ENCODE measurements at places on chromosomes 5 and 9.

GRCh38 chr5:177233206-177233605, 70.3 kb downstream of the RAB24 start:
- no peak for DNase-seq

DNA sequence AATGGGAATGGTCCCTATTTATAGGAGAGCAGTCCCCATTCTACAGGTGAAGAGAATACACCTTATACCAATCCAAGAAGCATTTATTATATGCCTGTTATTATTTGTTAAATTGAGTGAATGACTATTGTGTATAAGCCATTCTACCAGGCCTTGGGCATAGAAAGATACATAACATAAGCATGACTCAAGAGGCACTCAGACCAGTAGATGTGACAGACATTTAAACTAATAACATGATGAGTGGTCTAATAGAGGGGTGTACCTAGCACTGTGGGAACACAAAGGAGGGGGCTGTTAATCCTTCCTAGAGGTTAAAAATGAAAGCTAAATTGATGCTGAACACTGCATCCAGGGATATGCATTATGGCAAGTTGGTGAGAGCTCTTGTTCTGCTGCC, 145.0 kb upstream of the TNC start:
- DNase-seq = no peak

GRCh38 chr5:154201108-154201769, 10.7 kb downstream of the GALNT10 start:
- DNase-seq = no peak

DNA sequence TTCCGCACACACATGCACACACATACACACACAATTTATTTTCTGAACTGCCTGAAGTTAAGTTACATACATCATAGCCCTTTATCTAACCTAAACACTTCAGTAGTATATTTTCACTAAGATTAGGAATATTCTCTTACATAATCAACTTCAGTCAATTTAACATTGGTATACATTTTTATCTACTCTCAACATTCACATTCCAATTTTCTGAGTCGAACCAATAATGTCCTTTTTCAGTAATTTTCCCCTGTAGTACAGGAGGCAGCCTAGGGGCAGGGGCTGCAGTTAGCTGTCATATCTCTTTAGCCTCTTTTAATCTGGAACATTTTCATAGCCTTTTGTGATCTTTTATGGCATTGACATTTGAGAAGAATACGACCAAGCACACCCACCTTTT, 150.1 kb downstream of the DAB2IP start:
- no peak for DNase-seq

GRCh38 chr5:126354858-126355731, 68.1 kb upstream of the GRAMD2B start:
- DNase-seq = no peak

DNA sequence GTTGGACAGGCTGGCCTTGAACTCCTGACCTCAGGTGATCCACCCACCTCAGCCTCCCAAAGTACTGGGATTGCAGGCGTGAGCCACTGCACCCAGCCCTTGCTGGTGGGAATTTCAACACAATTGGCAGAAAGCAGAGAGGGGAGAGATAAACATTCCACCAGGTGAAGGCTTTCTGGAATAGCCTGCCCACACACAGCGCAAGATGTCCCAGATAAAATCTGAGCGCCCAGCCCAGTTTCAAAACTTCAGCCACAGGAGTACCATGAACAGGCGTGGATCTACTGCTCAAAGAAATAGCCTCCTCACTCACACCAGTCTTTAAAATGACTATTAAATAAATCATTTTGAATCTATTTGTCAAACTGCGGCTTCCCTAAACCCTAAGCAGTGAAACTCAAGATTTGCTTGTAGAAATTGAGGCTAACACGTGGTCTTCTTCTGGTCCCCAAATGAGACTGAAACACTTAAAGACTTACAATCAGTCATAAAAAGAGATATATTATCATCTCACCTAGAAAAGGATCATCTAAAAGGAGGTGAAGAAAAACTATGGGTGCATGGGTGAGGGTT, 34.7 kb downstream of the CAPSL start:
- DNase-seq = no peak

- DNase-seq = no peak
These were observed 367.0 kb upstream of the DAP start for GRCh38 chr5:11128021-11128420.

DNA sequence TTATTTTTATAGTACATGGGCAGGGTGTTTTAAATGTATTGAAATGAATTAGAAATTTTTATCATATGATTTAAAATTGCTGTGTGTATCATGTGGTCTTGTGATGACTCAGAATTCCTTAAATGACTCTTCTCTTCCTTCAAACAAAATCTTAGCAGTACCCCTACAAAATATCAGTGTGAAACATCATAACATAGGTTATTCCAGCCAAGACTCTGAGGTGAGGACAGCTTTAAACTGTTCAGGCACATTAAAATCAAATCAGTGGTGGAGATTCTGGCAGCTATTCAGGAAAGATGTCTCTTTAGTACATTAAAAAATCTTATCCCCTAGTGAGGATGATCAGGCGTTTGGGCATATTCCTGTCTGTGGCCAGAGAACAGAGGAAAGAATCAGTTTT, 174.0 kb downstream of the MAN2A1 start:
- DNase-seq = no peak

DNA sequence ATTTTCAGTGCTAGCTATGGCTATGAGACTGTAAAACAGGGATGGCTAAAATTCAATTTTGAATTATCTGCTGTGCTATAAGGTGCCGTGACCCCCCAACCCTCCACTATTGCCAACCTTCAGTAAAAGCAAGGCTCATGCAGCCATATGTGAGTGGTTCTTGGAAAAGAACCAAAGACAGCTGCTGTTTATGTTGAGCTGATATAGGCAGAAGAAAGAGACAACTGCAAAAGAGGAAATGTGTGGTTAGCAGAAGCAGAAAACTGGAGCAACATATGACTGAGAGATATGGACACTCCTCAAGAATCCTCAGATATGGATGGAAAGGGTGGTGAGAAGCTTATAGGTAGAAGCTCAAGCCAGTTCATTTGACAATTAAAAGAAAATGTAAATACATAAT, 200.3 kb downstream of the TLE1 start:
- DNase-seq = no peak

- no peak for DNase-seq
These were observed 164.3 kb upstream of the KLF9 start for GRCh38 chr9:70578720-70579119.

- DNase-seq = no peak
These were observed 21.7 kb downstream of the CDH10 start for GRCh38 chr5:24623031-24623430.

- DNase-seq = no peak
These were observed at the start of gene HAVCR1 for GRCh38 chr5:157059093-157059539. HAVCR1 (minus strand) TSS chr5:157059116; CDS start chr5:157057943, 1,173 bp downstream.

GRCh38 chr9:120985819-120986222, 59.2 kb upstream of the TRAF1 start:
- DNase-seq = peak; percentile 1

GRCh38 chr5:149888280-149888679, 56.3 kb downstream of the PDE6A start:
- no peak for DNase-seq

- DNase-seq = no peak
These were observed 301.0 kb downstream of the RASEF start for GRCh38 chr9:82761956-82762355.

DNA sequence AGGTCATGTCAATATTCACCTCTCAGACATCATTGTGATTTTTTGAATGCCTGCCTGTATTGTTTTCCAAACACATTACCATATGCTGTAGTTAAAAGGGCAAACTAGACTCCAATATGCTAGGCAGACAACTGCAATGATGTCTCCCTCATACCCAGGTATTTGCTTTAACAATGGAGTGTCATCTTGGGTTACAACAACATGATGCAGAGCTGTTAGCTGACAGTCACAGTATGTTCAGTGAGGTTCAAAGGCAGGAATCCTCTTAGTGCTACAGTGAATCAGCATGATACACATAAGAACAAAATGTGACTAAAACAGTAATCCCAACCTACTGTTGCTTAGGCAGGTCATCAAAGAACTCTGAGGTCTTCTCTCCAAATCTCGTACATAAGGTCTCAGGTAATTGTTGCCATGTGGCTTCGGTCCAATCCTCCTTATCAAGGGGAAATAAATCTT, 24.0 kb downstream of the OR1J1 start:
- no peak for DNase-seq

- DNase-seq = no peak
These were observed 25.4 kb downstream of the SERINC5 start for GRCh38 chr5:80230269-80230992.

DNA sequence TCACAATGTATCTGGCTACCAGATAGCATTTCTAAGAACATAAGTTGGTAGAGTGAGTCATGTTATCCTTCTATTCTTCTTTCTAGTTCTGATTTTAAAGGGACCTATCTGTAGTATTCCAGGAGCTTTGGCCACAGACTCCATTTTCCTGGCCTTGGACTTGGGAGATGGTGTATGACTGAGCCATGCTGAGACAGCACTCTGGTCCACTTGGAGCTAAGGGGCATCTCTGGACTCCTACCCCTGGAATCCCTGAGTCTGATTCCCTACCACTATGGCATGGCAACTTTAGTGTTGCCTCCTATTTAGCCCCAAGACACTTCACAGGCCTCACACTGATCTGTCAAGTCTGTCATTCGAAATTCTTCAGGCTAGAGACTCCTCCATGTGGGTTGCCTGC, 58.8 kb downstream of the BAAT start:
- DNase-seq = no peak

- no peak for DNase-seq
These were observed 58.8 kb upstream of the RNF130 start for GRCh38 chr5:180130291-180130869.

GRCh38 chr5:129101794-129102193, 7.2 kb downstream of the ISOC1 start:
- DNase-seq = no peak

DNA sequence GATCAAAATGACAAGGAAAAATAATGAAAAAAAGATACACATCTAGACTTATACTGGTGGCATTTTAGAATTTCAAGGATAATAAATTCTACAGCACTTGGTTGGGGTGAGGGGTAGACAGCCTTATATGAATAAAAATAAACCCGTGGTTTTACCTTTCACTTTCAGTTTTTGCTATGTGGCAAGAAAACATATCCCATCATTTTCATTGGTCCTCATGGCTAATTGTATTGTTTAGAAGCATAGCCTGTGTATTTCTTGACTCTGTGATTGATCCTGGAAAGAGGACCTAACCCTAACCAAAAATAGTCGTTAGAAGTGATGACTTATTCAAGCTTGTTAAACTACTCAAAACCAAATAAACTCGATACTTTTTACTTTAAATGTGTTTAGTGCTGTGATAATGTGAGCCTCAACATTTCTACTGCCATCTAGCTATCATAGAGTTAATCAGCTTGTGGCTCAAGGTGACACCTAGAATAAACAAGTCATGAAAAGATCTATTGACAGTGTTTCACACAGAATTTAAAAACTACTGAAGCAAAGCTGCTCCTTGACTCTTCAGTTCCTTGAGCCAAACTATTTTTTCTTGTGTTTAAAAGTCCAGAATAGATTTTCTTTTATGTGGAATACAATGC, 153.3 kb upstream of the IZUMO3 start:
- no peak for DNase-seq

GRCh38 chr5:168472329-168472728, 13.9 kb upstream of the RARS1 start:
- DNase-seq = no peak

DNA sequence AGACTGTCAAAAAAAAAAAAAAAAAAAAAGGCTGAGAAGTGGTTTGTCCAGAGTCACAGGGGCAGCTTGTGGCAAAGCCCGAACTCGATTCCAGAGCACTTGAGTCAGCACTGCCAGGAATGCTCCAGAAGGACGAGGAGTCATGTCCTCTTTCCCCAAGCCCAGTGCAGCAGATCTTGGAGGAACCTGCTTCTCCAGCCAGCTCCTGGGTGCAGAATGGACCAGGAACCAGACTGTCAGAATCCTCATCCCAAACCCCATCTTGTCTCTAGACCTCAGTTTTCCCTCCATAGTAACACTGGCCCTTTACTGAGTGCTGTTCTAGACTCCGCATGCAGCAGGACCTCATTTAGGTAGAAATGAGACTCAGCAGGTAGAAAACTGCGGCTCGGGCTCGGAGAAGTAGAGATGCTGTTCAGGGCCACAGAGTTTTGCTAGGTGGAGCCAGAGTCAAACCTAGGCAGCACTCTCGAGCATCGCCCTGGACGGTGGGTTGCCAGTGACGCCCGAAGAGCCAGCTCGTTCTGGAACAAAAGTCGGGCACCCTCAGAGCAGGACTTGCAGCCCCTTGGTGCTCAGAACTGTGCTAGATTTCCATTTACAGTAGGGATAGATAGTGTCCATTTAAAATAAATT, 15.4 kb downstream of the CD74 start:
- no peak for DNase-seq

- DNase-seq = no peak
These were observed 537.8 kb upstream of the PTGER4 start for GRCh38 chr5:40141896-40142295.

- DNase-seq = no peak
These were observed 336.3 kb downstream of the RASEF start for GRCh38 chr9:82726424-82727276.

- no peak for DNase-seq
These were observed 61.6 kb downstream of the NNT start for GRCh38 chr5:43664501-43665040.

GRCh38 chr5:9347541-9348295, 198.2 kb downstream of the SEMA5A start:
- no peak for DNase-seq

DNA sequence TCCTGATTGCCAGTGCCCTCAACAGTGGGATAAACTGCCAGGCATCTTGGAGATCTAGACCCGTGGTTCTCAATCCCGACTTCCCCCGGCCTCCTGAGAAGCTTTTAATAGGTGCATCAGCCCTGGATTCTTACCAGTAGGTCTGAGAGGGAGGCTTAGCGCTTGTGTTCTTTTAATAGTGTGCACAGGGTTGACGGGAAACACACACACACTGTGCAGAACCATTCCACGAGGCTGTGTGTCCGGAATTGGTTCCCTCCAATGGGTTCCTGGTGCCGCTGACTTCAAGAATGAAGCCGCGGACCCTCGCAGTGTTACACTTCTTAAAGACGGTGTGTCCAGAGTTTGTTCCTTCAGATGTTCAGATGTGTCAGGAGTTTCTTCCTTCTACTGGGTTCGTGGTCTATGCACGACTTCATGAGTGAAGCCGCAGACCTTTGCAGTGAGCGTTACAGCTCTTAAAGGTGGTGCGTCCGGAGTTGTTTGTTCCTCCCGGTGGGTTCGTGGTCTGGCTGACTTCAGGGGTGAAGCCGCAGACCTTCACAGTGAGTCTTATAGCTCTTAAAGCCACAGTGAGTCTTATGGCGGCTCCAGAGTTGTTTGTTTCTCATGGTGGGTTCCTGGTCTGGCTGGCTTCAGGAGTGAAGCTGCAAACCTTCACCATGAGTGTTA, 46.6 kb upstream of the PRSS3 start:
- peak; percentile 32 for DNase-seq

DNA sequence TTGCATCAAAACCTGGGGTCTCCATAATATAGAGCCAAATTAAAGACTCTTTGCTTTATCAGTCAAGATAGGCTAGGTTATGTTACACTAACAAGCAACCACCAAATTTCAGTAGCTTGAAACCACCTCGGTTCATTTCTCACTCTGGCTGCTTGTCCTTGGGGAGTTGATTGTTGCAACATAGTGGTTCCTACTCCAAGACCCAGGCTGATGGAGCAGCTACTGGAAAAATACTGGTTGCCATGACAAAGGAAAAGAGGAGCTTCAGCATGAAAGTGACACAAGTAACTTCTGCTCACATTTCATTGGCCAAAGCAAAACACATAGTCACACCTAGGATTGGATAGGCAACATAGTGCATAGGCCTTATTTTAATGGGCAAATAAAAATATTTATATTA, 18.5 kb upstream of the RCL1 start:
- DNase-seq = no peak

All from CD4-positive, alpha-beta T cell treated with Interleukin-4 for 1 hour (primary cell).